ENCODE measurements at places on chromosomes 3 and 15.

- no peaks in the 10 kb centered on the region for H3K27me3 ChIP-seq
- no peak overlapping the region for H3K4me3 ChIP-seq
- H3K4me1 ChIP-seq, result no peaks in the 10 kb centered on the region
- DNase-seq, result no peak
- H3K36me3 ChIP-seq, result no peaks in the 10 kb centered on the region
Observed at GRCh38 chr3:168472783-168473182, 377.1 kb upstream of the GOLIM4 start.

DNA sequence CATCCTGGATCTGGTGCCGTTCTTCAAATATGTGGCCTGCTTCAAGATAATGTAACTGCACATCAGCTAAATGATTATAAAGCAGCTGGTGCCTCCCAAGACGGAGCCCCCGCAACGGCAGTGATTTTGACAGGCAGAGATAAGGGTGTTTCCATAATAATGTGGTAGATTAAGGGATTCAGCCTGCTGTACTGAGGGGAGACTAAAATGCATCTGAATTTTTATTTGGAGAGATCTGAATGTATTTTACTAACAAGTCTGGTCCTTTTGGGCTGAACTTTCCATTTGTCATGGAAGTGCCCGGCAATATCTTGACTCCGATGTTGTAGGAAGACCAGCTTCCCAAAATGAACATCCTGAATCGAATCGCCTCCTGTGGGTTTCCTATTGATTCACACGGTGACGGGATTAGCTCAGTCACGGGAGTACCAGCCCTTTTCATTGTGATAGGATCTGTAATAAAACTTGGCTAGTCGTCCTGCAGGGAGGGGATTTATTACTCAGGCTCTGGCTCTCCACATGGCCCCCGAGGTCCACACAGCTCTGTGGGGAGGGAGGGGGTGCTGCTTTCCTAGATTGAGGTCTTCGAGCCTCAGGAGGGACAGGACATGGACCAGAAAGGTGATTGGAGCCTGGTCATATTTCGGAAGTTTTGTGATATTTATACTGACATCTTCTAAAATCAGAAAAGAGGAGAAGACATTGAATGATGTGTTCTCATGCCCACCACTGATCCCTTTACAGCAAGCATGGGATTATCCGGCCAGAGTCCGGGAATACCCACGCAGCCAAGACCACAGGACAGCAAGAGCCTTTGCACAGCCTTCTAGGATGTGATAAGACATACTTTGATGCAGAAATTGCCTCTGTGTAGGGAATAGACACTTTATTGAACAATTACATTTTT lies 2.5 kb upstream of the PCSK6 start:
- no peak overlapping the region for H3K4me3 ChIP-seq
- H3K4me1 ChIP-seq, result peaks cover 39% of the 10 kb centered on the region
- DNase-seq, result no peak
- no peak overlapping the region for H3K27ac ChIP-seq
- peaks cover 3% of the 10 kb centered on the region for H3K27me3 ChIP-seq

- H3K27me3 ChIP-seq, result no peaks in the 10 kb centered on the region
- no peaks in the 10 kb centered on the region for H3K4me1 ChIP-seq
- H3K4me3 ChIP-seq, result no peak overlapping the region
- no peak for DNase-seq
- no peaks in the 10 kb centered on the region for H3K36me3 ChIP-seq
- H3K27ac ChIP-seq, result no peak overlapping the region
Observed at GRCh38 chr3:175258763-175259162, 399.6 kb downstream of the NAALADL2 start.

- no peak overlapping the region for H3K27ac ChIP-seq
- H3K4me3 ChIP-seq, result no peak overlapping the region
- H3K36me3 ChIP-seq, result peaks cover 11% of the 10 kb centered on the region
- DNase-seq, result no peak
- no peaks in the 10 kb centered on the region for H3K4me1 ChIP-seq
- H3K27me3 ChIP-seq, result no peaks in the 10 kb centered on the region
Observed at GRCh38 chr3:14093831-14094230, 30.8 kb downstream of the CHCHD4 start.

GRCh38 chr3:110579840-110580550 lies 491.6 kb upstream of the NECTIN3 start:
- no peak overlapping the region for H3K4me3 ChIP-seq
- H3K36me3 ChIP-seq, result no peaks in the 10 kb centered on the region
- DNase-seq, result no peak
- H3K27ac ChIP-seq, result no peak overlapping the region
- H3K27me3 ChIP-seq, result no peaks in the 10 kb centered on the region

DNA sequence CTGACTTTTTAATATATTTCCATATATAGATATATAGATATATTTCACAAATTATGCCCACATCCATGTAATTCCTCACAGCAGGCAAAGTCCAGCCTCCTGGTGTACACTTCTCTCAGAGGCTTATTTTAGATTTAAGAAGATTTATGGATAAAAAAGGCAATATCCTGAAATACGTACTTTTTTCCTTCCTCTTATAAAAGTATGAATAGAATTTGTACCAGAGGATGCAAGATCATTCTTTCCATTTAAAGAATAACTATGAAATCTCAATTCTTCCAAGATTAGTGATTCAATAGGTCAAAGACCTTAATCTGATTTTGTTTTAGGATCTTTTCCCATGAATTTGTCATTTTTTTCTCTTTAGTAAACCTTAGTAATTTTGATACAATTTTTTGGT lies 597.9 kb upstream of the TBL1XR1 start:
- DNase-seq, result no peak
- no peaks in the 10 kb centered on the region for H3K4me1 ChIP-seq
- H3K4me3 ChIP-seq, result no peak overlapping the region
- H3K27me3 ChIP-seq, result no peaks in the 10 kb centered on the region
- H3K27ac ChIP-seq, result no peak overlapping the region

GRCh38 chr15:73049564-73050215 lies 2.6 kb upstream of the NEO1 start:
- no peaks in the 10 kb centered on the region for H3K27me3 ChIP-seq
- H3K36me3 ChIP-seq, result no peaks in the 10 kb centered on the region
- peaks cover 7% of the 10 kb centered on the region for H3K4me1 ChIP-seq
- H3K4me3 ChIP-seq, result no peak overlapping the region
- DNase-seq, result no peak
- no peak overlapping the region for H3K27ac ChIP-seq

DNA sequence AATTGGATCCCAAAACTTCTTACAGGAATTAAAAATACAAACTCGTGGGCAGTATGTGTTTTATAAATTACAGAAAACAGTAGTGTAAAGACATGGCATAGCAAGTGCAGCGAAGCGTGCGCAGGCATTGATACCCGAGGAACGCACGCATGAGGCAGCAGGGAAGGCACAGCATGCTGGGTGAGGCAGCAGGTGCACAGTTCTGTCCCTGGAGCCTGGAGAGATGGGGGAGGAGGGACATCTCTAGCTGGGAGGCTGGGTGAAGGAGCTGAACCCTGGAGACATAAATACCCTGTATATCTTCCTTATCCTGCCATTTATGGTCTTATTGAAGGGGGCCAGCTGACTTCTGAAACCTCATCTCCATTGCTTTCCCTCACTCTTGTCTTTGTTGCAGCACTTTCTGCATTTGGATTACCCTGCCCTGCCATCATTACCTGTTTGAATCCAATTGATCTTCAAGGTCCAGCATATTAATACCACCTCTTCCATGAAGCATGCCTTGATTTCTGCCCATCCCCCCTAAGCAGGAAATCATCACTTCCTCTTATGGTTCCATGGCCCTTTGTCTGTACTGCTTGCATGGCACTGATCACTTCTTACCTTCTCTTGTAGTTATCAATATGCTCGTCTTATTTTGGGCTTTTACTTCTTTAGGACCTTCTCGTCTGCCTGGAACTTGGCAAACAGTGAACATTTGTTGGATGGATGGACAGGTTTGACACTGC lies 20.5 kb downstream of the LPP start:
- no peak overlapping the region for H3K27ac ChIP-seq
- H3K27me3 ChIP-seq, result no peaks in the 10 kb centered on the region
- H3K4me1 ChIP-seq, result peaks cover 12% of the 10 kb centered on the region
- no peaks in the 10 kb centered on the region for H3K36me3 ChIP-seq

DNA sequence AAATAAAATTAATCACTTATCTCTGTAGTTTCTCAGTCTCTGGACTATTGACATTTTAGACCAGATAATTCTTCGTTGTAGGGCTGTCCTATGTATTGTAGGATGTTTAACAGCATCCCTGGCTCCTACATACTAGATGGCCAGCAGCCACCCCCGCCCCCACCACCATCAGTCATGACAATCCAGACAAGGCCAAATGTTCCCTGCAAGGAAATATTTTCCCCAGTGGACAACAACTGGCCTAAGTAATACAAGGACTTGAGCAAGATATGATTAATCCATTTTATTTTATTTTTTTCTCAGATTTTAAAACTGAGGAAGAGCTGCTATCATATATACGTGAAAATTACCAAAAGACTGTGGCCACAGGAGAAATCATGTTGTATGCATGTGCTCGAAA lies 23.8 kb downstream of the TICRR start:
- no peak overlapping the region for H3K27ac ChIP-seq
- no peaks in the 10 kb centered on the region for H3K4me1 ChIP-seq
- no peaks in the 10 kb centered on the region for H3K27me3 ChIP-seq
- H3K36me3 ChIP-seq, result no peaks in the 10 kb centered on the region
- no peak for DNase-seq

- no peak overlapping the region for H3K27ac ChIP-seq
- H3K4me3 ChIP-seq, result no peak overlapping the region
- no peaks in the 10 kb centered on the region for H3K27me3 ChIP-seq
- H3K36me3 ChIP-seq, result peaks cover 11% of the 10 kb centered on the region
Observed at GRCh38 chr3:14424711-14425580, 22.5 kb downstream of the SLC6A6 start.

- H3K27ac ChIP-seq, result no peak overlapping the region
- H3K4me3 ChIP-seq, result peak overlapping the region; percentile 21
- DNase-seq, result no peak
- peaks cover 10% of the 10 kb centered on the region for H3K4me1 ChIP-seq
- H3K36me3 ChIP-seq, result no peaks in the 10 kb centered on the region
- H3K27me3 ChIP-seq, result no peaks in the 10 kb centered on the region
Observed at GRCh38 chr3:128426128-128426921, 40.4 kb downstream of the DNAJB8 start.

DNA sequence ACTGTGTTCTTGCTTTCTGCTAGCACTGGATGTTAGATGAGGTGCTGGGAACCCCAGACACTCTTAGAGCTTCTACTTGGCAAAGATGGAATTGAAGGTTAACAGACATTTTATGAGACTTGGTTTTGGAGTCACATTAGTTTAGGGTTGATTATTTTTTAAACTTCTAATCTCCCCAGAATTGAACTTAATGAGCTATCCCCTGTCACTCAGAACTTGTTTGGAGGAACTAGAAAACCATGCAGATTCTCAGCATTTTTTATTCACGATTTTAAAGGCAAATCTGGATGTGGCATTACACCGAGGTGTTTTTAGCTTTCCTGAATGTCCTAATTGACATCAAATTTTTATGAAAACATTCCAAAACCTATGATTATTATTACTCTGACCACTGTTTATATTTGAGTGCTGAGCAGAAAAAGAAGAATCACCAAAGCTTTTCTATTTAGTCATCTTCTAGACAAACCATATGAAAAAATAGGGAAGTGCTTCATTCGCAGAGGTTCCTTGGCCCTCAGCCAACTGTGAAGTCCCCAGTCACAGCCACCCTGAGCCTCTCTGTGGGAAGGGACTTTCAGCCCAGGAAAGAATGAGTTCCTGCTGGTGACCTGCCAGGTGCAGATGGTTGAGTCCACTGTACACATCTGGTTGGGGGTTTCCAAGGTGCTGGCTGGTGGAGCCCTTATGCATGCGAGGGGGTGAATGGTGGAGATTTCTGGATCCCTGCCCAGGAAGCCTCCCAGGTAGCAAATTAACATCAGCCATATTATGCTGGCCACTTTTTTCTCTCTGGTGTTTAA lies 196.0 kb upstream of the TOPAZ1 start:
- H3K27me3 ChIP-seq, result no peaks in the 10 kb centered on the region
- H3K4me3 ChIP-seq, result no peak overlapping the region
- no peaks in the 10 kb centered on the region for H3K36me3 ChIP-seq
- no peak overlapping the region for H3K27ac ChIP-seq

DNA sequence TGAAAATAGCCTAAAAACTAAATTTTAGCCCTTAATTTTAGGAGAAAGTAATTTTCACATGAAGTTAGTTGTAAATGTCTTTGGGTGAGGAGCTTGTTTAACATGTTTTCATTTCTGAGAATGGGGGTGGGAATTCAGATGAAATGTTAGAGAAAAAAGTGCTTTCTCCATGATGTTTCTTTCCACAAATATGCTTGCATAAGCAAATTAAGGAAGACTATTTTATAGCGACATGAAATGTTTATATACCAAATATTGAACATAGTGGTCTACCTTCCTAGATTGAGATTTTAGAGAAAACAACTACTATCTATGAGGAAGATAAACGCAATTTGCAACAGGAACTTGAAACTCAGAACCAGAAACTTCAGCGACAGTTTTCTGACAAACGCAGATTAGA lies 13.0 kb upstream of the RPLP1 start:
- DNase-seq, result no peak
- peaks cover 43% of the 10 kb centered on the region for H3K36me3 ChIP-seq
- no peak overlapping the region for H3K4me3 ChIP-seq
- no peak overlapping the region for H3K27ac ChIP-seq

DNA sequence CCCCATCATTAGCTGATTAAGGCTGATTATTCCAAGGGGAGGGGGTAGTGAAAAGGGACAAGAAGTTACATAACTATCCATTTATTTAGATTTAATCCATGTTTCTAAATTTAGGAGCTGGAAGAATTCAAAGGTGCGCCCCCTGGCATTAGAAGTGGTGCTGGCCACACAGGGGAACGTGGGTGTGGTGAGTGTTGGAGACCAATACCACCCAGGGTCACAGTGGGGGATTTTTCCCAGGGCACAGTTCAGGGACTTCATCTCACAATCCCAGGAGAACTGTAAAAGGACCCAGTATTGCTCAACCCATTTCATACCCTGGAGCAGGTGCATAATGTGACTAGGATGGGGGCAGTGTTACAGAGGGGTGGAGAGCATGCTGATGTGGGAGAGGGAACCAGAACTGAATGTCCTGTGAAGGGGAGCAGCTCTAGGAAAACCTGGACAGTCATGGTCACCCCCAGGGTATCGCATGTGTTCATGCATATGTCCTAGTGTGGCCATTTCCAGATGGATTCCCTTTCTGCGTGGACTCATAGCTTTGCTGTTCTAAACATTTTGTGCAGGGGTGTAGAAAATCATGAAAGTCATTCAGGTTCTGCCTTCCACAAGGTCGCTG lies 110.3 kb downstream of the LSM3 start:
- no peaks in the 10 kb centered on the region for H3K36me3 ChIP-seq
- peaks cover 19% of the 10 kb centered on the region for H3K4me1 ChIP-seq
- DNase-seq, result no peak
- H3K27ac ChIP-seq, result no peak overlapping the region
- H3K4me3 ChIP-seq, result no peak overlapping the region

- H3K4me1 ChIP-seq, result no peaks in the 10 kb centered on the region
- no peak overlapping the region for H3K27ac ChIP-seq
- no peak overlapping the region for H3K4me3 ChIP-seq
Observed at GRCh38 chr3:55198554-55198953, 270.7 kb upstream of the LRTM1 start.

- no peaks in the 10 kb centered on the region for H3K4me1 ChIP-seq
- DNase-seq, result no peak
- H3K4me3 ChIP-seq, result no peak overlapping the region
- no peaks in the 10 kb centered on the region for H3K36me3 ChIP-seq
Observed at GRCh38 chr3:16587047-16587680, 18.1 kb downstream of the DAZL start.

GRCh38 chr15:77138167-77138522 lies 67.2 kb upstream of the TSPAN3 start:
- no peak overlapping the region for H3K27ac ChIP-seq
- no peaks in the 10 kb centered on the region for H3K36me3 ChIP-seq
- no peak for DNase-seq
- H3K4me3 ChIP-seq, result no peak overlapping the region

Measured in esophagus squamous epithelium (tissue), 5 donors.